ENCODE measurements at places on chromosomes 6 and 20.

DNA sequence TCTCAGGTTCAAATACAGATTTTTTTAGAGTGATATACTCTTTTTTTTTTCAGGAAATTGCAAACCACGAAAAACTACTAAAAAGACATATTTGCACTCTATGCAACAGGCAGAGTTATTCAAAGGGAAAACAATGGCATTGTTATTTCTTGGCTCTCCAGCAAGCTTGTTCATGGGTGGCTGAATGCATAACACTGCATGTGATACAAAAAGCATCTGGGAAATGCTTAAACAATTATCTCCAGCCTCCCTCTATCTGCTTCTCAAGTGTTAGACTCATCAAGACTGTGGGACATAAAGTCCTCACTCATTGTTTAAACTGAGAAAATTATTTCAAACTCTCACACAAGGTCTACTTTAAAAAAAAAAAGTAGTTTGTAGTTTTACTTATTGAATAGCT lies 7.3 kb upstream of the COL12A1 start:
- no peak for DNase-seq

DNA sequence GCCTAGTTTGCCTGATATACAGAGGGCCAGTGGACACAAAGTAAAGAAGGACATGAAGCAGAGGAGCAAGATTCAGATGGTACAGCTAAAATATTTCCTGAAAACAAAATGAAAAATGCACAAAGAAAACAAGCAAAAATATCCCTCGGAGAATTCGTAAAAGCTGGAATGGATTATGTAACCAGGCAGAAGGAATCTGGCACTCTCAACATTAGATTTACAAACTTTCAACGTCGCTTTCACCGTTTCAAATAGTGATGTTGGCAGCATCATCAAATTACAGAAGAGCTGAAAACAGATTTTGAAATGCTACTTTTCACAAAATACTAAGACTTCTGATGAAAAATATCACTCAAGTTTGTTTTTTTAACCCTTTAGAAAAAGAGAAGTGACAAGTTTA lies 11.7 kb downstream of the SMLR1 start:
- no peak for DNase-seq

GRCh38 chr20:38271608-38272120 lies 11.1 kb upstream of the KIAA1755 start:
- no peak for DNase-seq

DNA sequence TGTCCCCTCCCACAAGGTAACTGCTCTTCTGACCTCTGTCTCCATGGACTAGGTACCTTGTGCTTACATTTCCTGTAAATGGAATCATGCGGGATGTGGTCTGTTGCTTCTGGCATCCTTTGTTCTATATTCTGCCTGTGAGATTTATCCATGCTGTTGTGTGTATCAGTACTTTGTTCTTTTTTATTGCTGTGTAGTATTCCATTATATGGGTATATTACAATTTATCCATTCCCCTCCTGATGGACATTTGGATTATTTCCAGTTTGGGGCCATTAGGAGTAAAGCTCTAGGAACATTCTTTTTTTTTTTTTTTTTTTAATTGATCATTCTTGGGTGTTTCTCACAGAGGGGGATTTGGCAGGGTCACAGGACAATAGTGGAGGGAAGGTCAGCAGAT lies 3.4 kb downstream of the C2 start:
- DNase-seq: no peak

Measured in suppressor macrophage treated with lipopolysaccharide for 4 hours (primary cell).